ENCODE measurements at places on chromosomes 16 and 17.

GRCh38 chr17:7590743-7591142, 849 bp upstream of the SOX15 start:
- no peak for DNase-seq

GRCh38 chr17:73157521-73157890, 7.3 kb upstream of the SSTR2 start:
- DNase-seq = no peak

DNA sequence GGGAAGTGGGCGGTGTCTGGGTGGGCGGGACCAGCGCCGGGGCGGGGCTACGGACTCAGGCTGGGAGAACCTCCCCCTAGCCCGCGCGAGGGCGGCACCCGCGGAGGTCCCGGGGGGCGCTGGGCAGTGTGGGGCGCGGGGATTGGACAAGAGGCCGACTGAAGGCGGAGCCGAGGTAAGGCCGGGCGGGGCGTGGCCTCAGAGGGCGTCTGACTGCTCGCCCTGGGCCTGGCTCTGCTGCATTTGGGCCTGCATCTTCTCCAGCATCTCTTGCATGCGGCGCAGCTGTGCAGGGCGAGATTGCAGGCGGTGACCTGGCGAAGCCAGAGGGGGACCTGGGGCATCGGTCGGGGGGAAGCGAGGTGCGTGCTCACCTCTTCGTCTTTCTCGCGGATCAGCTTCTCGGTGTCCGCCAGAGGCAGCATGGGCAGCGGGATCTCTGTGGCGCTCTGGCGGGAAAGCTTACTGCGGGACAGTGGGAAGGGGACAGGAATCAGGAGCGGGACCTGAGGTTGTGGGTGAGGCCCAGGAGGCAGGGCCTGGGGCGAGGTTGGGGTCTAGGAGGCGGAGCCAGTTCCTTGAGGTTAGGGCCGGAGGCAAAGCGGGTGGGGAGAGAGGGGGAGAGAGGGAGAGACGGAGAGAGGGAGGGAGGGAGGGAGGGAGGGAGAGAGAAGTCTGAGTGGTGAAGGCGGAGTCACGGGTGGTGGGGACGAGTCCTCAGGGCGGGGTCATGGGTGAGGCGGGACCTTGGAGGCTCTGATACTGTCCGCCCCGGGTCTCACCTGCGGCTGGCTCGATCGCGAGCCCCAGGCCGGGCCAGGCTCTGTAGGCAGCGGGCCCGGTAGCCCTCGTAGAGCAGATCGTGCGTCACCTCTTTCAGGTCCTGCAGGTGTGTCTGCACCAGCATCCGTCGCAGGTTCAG, 3.9 kb downstream of the SEPTIN1 start:
- peak; percentile 81 for DNase-seq

- no peak for DNase-seq
Measured at GRCh38 chr17:2903193-2903974, 107.1 kb downstream of the RAP1GAP2 start.

DNA sequence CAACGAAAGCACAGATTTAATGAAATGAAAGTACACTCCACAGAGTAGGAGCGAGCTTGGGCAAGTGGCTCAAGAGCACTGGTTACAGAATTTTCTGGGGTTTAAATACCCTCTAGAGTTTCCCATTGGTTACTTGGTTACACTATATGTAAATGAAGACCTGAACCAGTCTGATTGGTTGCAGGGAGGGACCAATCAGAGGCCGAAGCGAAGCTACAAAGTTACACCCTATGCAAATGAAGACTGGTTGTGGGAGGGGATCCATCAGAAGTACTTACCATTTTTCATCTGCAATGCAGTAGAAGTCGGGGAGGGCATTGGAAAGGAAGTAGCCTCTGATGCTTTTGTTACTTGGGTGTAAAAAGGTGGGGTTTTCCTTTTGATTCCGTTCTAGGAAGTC, 132.0 kb downstream of the PMP22 start:
- DNase-seq = no peak

DNA sequence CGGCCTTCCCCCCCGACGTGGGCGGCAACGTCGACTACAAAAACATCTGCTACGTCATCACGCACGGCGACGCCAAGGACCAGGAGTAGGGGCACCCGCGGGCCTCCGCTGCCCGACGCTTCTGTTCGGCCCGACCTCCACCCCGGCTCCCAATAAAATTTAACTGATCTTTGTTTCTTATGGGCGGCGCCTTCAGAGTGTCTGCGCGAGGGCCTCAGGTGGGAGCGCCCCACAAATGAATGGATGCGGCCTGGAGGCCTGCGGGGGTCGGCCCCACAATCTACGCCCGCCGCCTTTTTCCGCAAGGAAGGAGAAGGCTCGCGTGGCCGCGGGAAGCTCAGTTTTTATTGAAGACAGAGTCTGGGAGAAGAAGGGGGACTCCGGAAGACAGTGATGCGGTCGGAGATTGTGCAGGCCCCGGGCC, 3.2 kb downstream of the MYL11 start:
- DNase-seq = no peak

- DNase-seq = no peak
Measured at GRCh38 chr17:18144261-18144660, 35.7 kb downstream of the MYO15A start.

GRCh38 chr16:14409563-14409962, 220.5 kb downstream of the PARN start:
- peak; percentile 97 for DNase-seq

GRCh38 chr17:75241996-75242460, 19.4 kb downstream of the GGA3 start:
- DNase-seq = no peak

GRCh38 chr17:33929181-33929724, 325.8 kb upstream of the CCL2 start:
- no peak for DNase-seq

DNA sequence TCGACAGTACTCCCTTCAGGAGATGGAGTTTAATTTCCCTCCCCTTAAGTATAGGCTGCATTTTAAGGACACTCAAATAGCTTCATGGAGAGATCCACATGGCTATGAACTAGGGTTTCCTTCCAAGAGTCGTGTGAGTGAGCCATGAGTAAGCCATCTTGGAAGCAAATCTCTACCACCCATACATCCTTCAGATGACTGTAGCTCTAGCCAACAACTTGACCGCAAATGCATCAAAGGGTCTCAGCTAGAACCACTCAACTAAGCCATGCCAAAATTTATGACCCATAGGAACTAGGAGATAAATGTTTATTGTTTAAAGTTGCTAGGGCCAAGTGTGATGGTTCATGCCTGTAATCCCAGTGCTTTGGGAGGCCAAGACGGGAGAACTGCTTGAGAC, 43.4 kb downstream of the METTL16 start:
- DNase-seq = no peak

- no peak for DNase-seq
Measured at GRCh38 chr17:76492989-76493501, 8.2 kb downstream of the RHBDF2 start.

DNA sequence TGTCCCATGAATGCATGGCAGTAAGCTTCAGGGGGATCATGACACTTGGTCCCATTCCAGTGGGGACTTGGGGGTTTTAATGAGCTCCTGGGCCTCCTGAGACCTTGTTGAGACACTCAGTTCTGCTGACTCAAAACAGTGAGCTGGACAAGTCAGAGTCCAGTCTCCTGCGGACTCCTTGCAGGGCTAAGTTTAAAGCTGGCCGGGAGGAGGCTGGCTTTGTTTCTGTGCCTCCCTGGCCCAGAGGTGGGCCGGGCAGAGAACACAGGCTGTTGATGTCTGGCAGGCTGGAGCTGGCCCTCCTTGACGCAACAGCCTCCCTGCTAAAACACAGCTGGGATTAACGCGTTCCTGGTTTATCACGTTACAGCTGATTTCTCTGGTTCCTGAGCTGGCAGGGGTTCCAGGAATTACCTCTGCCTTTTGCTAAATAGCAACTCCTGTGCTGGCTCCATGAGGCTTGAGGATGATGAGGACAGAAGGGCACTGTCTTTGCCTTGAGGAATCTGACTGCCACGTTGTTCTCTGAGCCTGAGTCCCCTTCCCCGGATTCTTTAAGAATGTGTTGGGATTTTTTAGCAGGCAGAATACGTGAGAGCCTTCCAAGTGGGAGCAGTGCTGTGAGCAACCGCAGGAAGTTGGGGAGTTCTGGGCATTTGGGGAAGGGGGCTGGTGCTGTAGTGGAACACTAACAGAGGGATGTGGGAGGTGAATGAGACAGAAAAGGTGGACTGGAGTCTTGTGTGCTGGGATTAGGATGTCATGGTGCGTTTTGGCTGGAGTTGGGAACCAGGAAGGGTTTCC, 2.0 kb downstream of the GPT2 start:
- no peak for DNase-seq

GRCh38 chr16:4323845-4324488, 8.1 kb downstream of the GLIS2 start:
- no peak for DNase-seq

DNA sequence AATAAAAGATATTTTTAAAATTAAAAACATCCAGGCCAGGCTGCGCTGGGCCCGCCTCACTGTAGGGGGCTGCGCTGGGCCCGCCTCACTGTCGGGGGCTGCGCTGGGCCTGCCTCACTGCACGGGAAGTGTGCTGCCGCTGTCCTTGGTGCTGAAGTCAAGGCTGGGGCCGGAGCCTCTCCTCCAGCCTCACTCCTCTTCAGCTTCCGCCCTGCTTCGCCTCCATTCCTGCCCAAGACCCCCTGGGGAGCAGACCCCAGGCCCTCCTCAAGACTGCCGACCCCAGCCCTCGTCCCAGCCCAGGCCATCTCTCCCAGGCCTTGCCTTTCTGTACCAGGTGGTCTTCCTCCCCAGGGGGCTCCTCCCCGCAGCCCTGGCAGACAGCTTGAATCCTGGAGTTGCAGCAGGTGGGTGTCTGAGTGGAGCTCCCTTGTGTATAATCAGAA, 26.2 kb downstream of the ENDOV start:
- DNase-seq = no peak

- no peak for DNase-seq
Measured at GRCh38 chr16:51193879-51194278, 42.8 kb upstream of the SALL1 start.

DNA sequence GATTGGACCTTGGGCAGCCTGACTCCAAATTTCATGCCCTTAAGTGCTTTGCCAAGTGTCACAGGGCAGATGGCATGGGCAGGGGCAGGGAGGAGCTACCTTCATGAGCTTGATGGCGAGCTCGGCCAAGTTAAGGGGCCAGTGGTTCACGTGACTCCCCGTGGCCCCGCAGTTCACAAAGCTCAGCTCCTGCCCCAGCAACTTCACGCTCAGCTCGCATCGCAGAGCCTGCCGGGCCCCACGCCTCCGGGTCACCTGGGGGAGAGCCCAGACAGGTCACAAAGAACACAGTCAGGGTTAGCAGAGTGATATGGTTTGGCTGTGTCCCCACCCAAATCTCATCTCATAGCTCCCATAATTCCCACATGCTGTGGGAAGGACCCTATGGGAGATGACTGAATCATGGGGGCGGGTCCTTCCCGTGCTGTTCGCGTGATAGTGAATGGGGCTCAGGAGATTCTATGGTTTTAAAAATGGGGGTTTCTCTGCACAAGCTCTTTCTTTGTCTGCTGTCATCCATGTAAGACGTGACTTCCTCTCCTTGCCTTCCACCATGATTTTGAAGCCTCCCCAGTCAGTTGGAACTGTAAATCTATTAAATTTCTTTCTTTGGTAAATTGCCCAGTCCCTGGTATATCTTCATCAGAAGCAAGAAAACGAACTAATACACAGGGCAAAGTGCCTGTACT, 108.1 kb downstream of the LITAF start:
- no peak for DNase-seq

DNA sequence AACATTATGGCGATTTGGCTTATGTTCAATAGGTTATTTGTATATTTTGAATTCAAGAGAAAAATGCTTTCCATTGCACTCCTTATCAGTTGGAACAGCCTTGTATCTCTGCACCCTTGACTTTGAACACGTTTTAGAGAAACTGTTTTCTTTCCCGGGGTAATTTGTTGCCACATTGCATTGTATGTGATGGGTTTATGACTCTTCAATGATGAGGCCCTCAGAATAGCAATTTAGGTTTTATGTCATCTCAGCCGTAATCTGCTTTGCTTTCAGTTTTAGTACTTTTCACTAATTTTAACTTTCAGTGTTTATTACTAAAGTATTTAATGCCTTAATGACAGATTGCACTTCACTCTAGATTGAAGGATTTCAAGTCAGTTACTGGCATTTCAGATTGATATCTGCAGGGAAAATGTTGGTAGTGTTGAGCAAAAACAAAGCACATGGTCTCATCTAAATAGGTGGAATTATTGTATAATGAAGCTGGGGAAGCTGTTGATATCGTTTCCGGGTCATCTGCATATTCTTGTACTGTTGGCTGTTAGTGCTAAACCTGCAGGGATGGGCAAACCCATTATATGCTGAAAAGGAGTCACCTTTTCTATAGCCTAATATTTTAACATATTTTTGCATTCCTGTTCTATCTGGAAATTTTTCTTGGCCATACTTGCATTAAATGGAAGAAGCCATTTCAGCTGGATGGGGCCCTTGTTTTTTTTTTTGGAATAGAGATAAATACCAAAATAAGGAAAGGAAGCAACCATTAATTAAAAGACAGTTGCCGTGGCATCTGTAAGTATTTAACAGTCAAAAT, 2.0 kb downstream of the LUC7L3 start:
- DNase-seq = no peak

DNA sequence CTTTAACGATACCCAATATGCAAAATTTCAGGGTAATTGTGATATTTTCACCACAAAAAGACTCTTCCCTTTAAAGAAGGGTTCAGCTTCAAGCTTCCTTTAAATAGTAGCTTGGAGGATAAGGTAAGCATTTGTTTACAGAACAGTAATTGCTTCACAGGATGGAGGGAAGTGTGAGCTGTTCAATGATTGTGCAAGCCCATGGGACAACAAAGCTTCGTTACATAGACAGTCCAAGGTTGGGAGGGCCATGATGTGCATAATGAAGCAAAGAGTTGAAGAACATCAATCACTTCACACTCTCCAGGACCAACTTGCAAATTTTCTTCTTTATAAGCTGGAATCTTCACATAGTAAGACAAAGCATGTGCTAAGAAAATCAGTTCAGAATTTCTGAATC, 145.0 kb upstream of the ASIC2 start:
- DNase-seq = no peak

- DNase-seq = no peak
Measured at GRCh38 chr16:86424398-86424797, 85.9 kb upstream of the FOXF1 start.

DNA sequence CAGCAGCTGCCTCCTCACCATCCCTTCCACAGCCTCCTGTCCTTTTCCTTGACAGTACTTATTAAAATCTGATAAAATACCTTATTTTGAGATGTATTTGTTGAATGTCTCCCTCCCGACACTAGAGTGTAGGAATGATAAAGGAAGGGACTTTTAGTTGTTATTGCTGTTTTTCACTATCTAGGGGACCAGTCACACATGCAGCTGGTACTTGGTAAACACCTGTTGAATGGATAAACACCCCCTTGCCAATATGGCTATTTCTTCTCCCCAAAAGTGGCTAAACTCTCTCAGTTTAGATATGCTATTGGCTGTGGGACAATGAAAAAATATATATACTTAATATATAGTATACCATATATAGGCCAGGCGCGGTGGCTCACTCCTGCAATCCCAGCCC, 96.7 kb downstream of the STX8 start:
- DNase-seq = no peak
